ENCODE measurements at places on chromosomes 12 and 14.

DNA sequence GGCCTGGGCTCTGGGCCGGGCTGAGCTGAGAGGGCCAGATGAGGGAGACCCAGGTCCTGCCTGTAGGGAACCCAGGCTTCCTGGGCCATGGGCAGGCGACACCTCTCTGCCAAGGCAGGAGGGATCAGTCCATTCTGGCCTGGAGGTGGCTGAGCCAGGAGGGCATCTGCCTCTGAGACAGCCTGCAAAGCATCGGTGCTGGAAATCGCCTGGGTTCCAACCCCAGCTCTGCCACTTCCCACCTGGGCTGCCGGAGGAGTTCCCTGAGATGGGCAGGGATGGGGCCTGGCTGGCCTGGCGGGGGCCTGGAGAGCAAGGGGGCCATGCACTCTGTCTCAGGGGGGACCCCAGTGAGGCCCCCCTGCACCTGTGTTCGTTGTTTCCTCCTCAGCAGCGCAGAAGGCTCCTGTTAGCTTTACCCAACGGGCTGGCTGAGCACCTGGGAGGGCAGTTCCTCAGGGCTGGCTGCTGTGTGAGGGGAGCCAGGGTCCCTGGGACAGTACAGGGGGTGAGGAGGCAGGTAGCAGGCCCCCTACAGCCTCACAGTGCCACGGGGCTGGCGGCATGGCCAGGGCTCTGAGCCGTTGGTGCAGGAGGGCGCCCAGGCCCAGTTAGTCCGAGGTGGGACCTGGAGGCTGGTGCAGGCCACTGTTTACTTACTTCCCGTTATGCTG is 50.5 kb downstream of the KIF26A start:
- DNase-seq, result no peak

DNA sequence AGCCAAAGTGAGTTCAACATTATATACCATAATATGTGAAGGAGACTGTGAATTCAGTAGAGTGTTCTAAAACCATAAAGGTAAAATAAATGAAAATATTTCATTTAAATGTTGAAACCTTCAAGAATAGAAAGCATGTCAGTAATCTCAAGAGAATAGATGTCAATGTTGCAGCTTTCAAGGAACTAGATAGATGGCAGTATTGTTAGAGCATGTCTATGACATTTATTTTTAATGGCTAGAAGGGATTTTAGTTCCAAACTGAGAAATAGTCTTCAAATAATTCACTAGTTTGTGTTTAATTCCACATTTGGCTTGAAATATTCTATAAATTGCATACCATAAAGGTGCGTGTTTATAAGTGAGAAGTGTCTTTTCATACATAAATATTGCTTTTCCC is 326.5 kb downstream of the FLRT2 start:
- no peak for DNase-seq

DNA sequence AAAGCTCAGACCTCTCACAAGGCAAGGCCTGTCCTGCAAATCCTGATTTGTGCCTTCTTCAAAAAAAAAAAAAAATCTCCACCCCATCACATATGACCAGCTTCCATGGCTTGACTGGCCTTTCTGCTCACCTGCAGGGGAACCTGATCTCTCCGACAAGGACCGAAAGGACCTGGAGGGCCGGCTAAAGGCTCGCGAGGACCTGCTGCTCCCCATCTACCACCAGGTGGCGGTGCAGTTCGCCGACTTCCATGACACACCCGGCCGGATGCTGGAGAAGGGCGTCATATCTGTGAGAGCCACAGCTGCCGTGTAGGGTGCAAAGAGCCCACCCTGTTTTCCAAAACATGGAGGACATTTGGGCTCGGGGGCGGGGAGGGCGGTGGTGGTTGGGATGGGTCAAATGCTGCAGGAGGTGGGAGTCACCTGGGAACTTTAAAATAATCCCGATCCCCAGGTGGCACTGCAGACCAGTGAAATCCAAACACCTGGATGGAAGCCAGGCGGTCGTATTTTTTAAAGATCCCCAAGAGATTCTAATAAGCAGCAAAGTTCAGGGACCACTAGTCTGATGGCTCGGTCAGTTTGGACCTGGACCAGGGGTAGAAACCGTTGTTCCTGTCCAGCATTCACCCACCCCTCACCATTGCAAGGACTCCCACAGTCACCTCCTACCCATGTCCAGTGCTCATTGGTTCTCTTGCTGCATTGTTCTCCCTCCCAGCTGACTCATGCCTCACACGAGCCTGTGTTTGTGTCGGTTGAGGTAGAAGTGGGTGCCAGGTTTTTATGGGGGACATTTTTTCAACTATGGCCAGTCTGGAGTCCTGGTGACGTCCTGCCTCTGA is 44.8 kb downstream of the FOXN4 start:
- DNase-seq, result no peak

DNA sequence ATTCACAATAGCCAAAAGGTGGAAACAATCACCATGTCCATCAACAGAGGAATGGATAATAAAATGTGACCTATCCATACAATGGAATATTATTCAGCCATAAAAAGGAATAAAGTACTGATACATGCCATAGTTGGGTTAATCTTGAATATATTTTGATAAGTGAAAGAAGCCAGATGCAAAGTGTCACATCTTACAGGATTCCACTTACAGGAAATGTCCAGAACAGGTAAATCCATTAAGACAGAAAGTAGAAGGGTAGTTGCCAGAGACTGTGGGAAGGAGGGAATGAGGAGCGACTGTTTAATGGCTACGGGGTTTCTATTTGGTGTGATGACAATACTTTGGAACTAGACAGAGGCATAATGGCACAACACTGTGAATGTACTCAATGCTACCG is 171.6 kb downstream of the KSR2 start:
- DNase-seq, result no peak

DNA sequence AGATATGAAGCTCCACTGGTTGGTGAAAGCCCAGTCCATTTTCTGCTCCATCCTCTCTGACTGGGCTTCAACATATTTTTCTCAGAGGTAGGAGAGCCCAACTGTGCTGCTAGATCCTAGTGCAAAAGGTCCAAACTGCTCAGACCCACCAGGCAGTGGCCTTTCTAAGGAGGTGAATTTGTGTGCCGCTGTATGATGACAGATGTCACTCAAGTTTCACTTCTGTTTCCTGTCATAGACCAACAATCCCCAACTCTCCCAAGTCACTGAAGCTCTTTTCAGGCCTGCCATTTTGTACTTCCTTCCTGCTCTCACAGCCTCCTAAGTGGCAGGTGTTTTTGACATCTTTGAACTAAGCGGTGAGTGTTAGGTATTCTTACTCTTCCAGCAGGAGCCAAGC is 16.4 kb upstream of the RNASE4 start:
- DNase-seq, result no peak

- no peak for DNase-seq
Measured at GRCh38 chr12:112877006-112877405, 29.8 kb upstream of the OAS1 start.

- DNase-seq, result no peak
Measured at GRCh38 chr14:82398256-82398655, 864.6 kb upstream of the SEL1L start.

GRCh38 chr12:51048661-51049251 is 629 bp downstream of the LETMD1 start:
- DNase-seq, result no peak

GRCh38 chr12:53380104-53380793 is at the start of gene SP1:
TSS of gene SP1 (plus strand) at chr12:53380176. CDS start at chr12:53380292, 116 bp downstream.
- peak; percentile 70 for DNase-seq

DNA sequence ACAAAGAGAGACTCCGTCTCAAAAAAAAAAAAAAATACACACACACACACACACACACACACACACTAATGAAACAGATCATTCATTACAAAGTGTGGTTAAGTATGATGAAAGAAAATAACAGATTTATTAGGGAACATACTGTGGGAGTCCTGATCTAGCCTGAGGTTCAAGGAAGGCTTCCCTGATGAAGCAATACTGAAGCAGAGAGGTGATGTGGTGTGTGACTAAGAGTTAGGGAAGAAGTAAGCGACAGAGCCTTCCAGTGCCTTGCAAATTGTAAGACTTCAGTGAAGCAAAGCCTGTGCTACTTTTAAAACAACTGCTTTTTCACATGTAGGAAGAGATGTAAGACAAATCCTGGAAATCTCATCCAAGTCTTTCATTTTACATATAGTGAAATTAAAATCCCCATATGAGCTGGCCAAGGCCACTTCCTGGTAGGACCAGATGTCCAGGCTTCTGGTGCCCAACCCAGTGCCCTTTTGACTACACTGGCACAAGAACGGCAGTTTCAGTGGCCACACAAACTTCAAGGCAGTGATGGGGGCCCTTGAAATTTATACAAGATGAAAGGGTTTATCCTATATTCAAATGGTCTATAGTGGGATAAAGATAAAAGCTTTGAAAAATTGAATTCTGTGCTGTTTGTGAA is 86.2 kb downstream of the STON2 start:
- no peak for DNase-seq

- DNase-seq, result no peak
Measured at GRCh38 chr12:110104188-110105094, 19.7 kb upstream of the IFT81 start.

DNA sequence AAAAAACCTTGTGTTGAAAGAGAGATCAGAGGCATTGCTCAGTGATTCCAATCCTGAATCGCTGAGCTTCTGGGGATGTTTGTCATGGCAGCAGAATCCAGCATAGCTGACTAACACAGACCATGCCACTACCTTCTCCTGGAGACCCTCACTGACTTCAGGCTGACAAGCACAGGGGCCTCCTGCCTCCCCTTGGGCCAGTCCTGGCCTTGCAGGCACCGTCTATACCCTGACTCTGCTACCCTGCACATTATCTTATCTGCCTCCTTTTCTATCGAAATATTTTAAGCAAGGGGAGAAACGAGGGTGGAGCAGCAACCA is 139.8 kb downstream of the KIF26A start:
- DNase-seq, result no peak

DNA sequence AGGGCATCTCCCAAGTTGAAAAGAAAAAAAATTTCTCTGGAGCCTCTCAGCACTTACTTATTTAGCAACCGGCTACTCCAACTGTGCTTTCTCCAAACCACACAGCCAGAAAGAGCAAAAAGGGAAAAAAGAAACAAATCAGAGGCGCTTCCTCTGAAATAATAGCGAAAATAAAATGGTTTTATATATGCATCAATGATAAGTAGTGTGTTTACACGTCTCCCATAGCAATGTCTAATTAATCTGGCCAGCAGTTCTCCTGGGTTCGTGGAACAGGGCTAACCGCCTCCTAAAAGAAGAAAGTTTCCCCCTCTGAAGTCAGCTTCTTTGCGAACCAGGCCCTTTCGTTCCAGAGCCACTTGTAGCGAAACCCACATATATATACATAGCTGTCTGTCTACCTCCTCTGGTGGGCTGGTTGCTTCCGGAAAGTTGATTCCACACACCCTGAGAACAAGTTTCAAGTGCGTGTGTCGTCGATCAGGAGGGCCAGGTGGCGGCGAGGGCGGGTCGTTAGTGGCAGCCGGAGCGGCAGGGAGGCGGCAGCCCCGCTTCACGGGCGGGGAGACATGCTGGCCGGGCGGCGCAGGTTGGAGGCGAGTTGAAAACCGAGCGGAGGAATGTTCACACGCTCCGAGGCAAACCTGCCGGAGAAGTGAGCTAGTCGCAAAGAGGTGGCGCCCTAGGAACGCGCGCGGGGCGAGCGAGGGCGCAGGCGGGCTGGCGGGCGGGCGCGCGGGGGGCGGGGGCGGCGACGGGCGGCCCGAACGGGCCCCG is 2.7 kb downstream of the PTHLH start:
- no peak for DNase-seq

DNA sequence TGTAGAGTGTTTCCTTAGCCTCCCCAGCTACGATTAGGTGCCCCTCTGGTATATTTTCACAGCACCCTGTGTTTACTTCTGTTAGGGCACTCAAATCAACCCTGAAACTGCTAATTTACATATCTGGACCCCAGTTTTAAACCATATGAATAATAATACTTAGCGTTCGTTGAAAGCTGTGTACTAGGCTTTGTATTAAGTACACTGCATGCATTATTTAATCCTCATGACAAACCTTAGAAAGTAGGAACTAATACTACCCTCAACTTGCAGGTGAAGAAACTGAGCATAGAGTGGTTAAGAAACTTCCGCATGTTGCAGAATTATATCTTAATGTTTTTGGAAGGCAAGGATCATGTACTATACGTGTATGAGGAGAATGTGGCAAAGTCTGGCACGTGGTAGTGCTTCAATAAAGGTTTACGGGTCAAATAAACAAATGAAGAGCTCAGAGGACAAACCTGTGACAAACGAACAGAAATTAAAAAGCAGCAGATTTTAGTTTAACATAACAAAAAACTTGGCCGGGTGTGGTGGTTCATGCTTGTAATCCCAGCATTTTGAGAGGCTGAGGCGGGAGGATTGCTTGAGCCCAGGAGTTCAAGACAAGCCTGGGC is 22.2 kb upstream of the ARID2 start:
- DNase-seq, result no peak

GRCh38 chr14:50301914-50302313 is 10.1 kb downstream of the L2HGDH start:
- DNase-seq, result no peak

DNA sequence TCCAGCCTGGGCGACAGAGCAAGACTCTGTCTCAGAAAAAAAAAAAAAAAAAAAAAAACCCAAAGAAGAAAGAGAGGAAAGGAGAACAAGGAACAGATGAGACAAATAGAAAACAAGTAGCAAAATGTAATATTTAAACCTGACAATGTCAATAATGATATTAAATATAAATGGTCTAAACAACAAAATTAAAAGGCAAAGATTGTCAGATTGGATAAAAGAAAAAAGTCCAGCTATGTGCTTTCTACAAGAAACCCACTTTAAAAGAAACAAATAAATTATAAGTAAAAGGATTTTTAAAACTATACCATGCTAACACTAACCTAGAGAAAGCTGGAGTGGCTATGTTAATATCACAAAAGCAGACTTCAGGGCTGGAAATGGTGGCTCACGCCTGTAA is 29.7 kb upstream of the APOF start:
- DNase-seq, result no peak

DNA sequence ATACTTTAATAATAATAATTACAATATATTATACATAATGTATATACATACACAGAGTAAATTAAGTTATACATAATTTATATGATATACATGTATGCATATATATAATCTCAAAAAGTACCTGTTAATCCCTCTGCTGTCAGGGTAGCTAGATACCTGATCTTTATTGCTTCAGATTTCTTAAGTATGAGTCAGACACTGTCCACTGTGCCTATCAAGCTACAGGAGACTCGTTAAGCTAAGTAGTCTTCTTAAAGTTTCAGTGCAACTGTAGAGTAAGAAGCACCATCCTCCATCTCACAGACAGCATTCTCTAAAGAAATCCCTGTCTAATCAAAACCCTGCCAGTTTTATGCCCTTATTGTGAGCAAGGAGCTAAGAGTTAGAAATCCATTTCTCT is 428.7 kb downstream of the RERGL start:
- no peak for DNase-seq

- no peak for DNase-seq
Measured at GRCh38 chr14:23062002-23062401, 4.7 kb upstream of the CDH24 start.

DNA sequence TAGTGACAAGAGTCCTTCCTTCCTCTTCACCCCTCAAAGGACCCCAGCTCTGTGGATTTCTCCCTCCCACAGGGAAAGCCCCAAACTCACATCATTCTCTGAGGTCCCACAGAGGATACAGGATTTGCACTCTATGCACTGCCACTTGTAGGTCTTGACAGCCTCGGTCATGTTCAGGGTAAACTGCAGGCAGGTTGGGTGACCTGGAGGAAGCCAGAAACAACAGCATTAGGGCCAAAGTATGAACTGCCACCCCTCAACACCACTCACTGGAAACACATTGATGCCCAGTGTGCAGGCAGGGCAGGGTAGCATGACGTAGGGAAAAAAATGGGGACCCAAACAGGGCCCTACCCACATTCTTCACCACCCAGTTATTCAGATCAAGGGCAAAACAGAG is 264.4 kb downstream of the DPF3 start:
- DNase-seq, result no peak

- DNase-seq, result no peak
Measured at GRCh38 chr12:5262450-5262849, 169.5 kb upstream of the NTF3 start.

GRCh38 chr12:42213023-42213422 is 25.0 kb downstream of the YAF2 start:
- no peak for DNase-seq

All from activated naive CD4-positive, alpha-beta T cell (primary cell).